Astrocyte of the hippocampus (primary cell): ENCODE measurements at places on chromosomes 3 and 15.
A peak's percentile ranks its signal among the peaks of the same experiment; 100 is the strongest.

GRCh38 chr3:5021116-5022092, 42.2 kb downstream of the BHLHE40 start:
- peak; percentile 65 for DNase-seq

GRCh38 chr15:74855857-74856256, 12.9 kb upstream of the ULK3 start:
- DNase-seq, result no peak

DNA sequence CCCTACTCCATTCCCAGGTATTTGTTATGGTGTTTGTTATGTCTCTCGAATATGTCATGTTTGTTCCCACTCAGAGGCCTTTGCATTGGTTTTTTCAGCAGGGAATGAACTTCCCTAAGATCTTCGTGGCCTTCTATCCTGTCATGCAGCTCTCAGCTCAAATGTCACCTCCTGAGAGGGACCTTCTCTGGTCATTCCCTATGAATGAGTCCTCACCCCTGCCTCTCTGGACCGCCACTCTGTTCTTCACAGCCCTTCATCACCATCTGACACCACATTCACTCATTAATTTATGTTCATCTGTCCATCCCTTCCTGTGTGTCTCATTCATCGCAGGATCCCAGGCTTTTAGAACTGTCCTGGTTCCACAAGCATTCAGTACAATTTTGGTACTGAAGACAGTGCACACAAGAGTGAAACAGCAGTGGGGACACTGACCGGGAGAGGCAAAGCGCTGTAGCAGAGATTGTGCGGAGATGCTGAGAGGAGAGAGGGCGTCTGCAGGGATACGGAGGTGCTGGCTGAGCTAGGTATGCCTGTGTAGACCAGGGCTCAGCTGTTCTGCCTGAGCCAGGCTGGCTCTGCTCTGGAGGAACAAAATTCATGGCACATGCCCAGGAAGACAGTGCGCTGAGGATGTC, 132.3 kb downstream of the CHCHD6 start:
- no peak for DNase-seq

GRCh38 chr3:136932523-136932922, 25.3 kb upstream of the IL20RB start:
- DNase-seq, result no peak

GRCh38 chr3:34157491-34157890, 359.1 kb downstream of the PDCD6IP start:
- no peak for DNase-seq

DNA sequence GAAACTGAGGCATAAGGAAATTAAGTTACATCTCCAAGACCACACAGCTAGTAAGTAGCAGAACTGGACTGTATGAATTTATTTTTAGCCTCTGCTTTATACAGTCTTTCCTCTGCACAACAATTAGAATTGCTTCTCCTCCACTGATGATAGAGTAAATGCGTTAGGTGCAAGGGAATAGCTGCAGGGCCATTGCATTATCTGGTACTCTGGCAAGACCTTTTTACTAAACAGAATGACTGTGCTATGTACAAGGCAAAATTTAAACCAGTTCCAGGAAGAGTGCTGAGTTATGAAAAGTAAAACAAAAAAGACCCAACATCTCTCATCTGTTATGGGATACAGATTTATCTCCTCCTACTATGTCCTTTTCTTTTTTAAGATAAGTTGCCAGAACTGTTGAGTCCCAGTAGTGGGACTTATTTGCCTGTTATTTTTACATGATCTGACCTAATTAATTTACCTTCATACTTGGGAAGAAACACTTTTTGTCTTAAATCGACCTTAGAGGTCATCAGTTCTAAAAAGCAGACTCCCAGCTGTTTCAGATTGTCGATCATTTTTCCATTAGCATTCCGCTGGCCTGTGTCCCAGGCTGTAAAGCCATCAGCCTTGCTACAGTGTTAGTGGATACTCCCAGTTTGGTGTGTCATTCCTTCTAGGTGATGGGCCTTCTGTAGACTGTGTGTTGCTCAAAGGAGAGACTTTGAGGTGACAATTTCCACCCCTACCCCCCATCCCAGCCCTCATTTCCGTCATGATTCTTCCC, 147.5 kb upstream of the NUDT16 start:
- DNase-seq, result no peak
